ENCODE measurements at places on chromosomes 12 and 14.

GRCh38 chr14:95190857-95191256 lies 33.5 kb upstream of the DICER1 start:
- no peak for DNase-seq

GRCh38 chr14:99247772-99248171 lies 24.2 kb downstream of the BCL11B start:
- no peak for DNase-seq

- DNase-seq = no peak
Observed at GRCh38 chr14:26088275-26088674, 509.6 kb downstream of the NOVA1 start.

DNA sequence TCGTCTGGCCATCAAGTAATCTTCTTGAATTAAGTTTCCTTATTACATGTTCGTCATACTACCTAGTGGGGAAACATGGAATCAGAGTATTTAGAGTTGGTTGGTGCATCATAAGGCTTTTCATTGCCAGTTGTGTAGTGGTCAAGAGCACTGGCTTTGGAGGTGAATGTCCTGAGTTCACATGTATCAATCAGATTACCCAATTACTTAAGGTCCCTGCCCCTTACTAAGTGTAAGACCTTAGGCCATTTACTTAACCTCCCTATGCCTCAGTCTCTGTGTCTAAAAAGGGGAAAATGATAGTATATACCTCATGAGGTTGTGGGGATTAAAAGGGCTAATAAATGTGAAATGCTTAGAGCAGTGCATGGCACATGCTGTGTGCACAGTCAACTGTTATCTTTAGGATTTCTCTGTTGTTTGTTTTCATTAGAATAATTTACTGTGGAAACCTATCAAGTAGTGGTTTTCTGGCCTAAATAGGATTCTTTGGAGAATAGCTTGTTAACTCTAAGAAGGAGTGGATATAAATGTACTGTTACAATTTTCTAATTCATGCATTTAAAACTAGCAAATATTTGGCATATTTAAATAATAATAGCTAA lies 27.0 kb downstream of the MSRB3 start:
- DNase-seq = no peak

GRCh38 chr12:49232940-49233841 lies 31.7 kb upstream of the TUBA1C start:
- DNase-seq = peak; percentile 89

- DNase-seq = peak; percentile 71
Observed at GRCh38 chr14:22338917-22339715, 249.9 kb downstream of the DAD1 start.

DNA sequence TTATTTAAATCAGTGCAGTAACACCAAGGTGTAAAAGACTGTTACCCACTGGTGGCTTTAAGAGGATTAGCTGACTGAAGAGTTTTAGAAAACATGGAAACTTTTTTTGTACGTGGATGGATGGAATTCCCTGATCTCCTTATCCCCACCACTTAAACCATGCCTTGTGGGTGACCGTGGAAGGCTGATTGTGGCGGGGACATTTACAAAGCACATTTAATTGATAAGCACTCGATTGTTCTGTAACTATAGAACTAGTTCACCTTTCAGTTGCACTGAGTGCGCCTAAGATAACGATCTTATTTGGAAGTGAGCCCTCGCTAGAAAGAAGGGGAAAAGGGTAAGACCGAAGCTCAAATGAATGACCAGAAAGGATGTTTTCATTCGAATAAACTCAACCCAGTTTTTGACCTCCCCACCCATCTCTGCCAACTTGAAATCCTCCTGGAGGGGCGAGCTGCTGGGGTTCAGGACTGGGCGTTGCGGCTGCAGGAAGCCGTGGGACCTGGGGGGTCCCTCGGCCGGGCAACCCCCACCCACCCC lies 688 bp upstream of the RASSF3 start:
- DNase-seq = no peak

DNA sequence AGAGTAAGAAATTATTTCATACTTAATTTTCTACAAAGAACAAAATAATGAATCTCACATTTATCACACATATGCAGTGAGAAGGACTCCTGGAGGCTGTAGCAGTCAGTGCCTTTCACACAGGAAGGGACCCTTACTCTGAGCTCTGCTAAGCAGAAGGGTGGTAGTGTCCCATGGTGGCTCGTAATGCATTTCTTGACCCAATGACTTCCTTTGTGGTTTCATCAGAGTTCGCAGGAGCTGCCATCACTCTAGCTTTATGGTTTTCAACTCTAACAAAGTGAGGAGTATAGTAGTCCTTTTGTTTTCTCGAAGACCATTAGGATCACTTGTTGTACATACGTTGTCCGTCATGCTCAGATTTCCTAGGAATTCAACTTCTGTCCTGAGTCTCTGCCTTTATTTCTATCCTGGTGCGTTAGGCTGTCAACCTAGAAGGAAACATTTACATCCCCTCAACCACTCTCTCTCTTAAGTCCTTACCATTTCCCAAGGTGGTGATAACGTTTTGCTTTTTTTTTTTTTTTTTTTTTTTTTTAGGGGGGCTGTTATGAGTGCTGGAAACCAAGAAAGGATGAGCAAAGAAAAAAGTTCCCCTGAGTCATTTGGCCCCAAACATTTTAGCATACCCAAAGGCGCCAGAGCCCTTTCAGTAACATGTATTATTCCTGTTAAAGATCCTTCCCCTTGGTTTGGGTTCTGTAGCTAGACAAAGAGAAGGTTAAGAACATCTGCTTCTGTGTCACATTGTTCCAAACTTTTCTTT lies 37.2 kb downstream of the GABARAPL1 start:
- no peak for DNase-seq

GRCh38 chr14:45686771-45687170 lies 433.8 kb upstream of the MIS18BP1 start:
- DNase-seq = no peak

DNA sequence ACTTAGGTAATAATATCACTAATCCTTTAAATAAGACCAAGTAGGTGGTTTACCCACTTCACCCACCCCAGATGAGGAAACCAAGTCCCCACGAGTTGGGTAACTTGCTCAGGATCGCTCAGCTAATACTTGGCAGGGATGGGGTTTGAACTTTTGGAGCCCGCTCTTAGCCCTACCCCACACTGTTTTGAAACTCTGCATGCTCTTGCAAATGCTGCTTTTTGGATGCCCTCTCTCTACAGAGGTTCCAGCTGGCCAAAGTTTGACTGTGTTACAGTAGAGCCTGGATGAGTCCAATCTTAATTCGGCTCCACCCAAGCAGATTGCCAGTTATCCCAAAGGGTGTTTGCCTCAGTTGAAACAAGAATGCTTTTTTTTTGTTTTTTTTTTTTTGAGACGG lies 6.8 kb downstream of the PLEKHG3 start:
- DNase-seq = no peak

DNA sequence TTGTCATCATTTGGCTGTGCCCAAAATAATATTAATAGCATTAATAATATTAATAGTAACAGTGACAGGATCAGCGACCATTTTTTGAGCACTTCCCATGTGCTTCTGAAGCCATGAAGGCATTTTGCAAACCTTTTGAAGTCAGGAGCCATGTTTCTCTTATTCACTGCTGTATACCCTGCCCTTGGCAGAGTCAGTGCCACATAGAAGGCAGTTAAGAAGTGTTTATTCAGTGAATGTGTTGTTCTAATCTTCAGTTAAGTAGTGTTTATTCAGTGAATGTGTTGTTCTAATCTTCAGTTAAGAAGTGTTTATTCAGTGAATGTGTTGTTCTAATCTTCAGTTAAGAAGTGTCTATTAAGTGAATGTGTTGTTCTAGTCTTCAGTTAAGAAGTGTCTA lies 319.7 kb upstream of the NAV3 start:
- DNase-seq = no peak

DNA sequence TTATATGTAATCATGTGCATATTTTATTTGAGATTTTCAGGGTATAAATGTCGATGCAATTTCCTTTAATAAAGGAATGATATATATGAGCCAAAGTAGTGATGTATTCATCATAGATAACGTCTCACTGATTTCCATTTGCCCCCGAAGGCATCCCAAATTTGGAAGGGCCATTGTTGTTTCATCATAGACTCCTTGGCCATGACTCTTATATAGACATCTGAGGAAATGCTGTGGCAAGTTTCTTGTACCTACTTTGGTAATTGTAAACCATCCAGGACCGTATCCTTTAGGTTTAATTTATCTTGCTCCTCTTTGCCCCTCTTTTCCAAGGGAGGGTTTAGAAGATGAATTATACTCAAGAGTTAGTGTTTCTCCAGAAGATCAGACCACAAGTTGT lies 84.7 kb downstream of the SAMD4A start:
- no peak for DNase-seq

GRCh38 chr12:29164477-29165393 lies 15.7 kb downstream of the FAR2 start:
- no peak for DNase-seq

GRCh38 chr12:84069699-84070098 lies 842.9 kb downstream of the SLC6A15 start:
- no peak for DNase-seq

- no peak for DNase-seq
Observed at GRCh38 chr12:97075934-97076630, 169.0 kb downstream of the NEDD1 start.

DNA sequence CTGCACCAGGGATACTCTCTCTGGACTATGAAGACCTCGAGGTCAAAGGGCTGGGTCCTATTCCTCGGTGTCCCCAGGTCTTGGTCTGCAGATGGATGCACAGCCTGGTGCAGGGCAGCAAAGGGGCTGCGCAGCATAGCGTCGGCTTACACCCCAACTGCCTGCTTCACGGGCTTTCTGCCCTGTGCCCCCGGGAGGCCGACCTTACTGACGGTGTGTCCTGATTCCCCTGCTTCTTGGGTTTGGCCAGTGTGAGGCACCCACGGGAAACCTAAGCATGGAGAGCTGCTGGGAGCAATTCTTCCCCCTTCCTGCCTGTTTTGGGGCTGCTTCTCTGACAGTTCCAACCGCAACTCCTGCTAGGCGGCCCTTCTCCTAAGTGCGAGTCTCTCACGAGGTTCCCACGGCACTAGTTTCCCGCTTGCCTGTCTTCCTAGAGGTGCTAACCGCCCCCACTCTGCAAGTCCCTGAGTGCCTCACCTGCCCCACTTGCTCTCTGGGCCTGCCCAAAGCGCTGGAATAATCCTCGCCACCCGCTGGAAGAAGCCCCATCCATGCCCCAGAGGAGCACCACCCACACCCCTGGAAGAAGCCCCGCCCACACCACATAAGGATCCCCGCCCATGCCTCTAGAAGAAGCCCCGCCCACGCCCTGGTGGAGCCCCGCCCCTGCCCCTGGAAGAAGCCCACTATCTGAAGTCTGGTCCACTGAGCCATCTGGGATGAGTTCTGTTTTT lies 54.0 kb downstream of the PRIMA1 start:
- DNase-seq = no peak

GRCh38 chr14:45112896-45113781 lies 21.1 kb downstream of the FKBP3 start:
- DNase-seq = no peak

DNA sequence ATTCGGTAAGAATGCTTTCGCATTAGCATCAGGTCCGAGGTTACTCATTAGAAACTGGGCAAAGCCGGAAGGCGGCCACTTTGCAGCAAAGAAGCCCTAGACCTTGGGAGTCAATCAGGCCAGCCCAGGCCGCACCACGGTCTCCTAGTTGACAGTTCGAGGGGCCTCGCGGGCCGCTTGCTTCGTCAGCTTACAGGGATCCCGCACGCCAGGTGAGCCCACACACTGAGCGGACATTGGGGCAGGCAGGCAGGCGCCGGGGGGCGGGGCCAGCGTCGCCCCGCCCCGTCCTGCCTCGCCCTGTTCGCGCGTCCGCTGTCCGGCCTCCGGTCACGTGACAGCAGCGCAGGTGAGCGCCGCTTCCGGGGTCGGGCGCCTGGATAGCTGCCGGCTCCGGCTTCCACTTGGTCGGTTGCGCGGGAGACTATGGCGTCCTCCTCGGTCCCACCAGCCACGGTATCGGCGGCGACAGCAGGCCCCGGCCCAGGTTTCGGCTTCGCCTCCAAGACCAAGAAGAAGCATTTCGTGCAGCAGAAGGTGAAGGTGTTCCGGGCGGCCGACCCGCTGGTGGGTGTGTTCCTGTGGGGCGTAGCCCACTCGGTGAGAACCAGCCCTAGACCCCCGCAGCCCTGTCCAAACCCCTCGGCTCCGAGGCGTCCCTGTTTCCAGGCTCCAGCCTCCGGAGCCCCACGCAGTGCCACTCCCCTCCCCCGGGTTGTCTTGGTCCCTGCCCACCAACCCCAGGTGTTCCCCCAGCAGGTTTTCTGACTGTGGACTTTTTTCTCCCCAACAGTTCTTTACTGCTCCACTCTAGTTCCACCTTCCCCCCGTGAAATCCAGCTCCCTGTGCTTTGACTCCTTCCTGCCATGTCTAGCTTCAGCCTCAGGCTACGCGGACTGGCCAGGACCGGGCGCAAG lies at the start of gene PIP4K2C:
Gene PIP4K2C, plus strand, starts transcription at position 329 of the 918 bp plus-strand sequence. Its CDS starts 98 bp downstream, at position 427.
- DNase-seq = peak; percentile 74

DNA sequence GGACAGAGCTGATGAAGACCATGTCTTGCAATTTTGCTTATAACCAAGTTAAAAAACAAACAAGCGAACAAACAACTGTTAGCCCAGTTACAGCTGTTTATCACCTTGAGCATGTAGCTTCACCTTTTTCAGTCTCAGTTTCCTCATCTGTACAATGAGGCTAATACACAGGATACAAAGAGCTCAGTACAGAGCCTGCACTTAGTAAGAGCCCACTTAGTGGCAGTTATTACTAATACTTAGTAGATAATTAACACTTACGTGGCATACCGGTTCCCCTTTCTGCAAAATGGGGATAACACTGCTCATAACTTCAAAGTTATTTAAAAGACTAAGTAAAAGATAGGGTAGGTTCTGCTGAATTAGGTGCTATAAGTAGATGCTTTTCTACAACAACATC lies 228.0 kb downstream of the MON2 start:
- no peak for DNase-seq

- no peak for DNase-seq
Observed at GRCh38 chr12:132375747-132376463, 46.5 kb upstream of the GALNT9 start.

DNA sequence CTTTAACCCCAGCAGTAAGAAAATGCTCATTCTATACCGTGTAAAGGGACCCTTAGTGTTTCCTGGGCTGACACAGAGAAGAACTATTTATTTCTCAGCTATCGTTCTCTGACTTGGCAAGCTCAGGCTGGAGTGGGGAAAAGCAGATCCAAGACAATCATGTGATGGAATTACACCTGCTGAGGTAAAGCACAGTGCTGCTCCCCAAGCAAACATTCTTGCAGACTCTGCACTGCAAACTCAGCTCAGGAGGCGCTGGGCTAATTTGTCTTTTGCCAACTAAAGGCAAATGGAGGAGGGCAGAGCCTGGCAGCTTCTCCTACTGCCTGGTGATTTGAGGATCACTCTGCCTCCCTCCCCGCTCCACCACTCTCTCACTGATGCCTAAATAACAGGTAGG lies 57.8 kb upstream of the FUT8 start:
- no peak for DNase-seq

GRCh38 chr14:87097015-87097414 lies 896.0 kb downstream of the GALC start:
- DNase-seq = no peak

DNA sequence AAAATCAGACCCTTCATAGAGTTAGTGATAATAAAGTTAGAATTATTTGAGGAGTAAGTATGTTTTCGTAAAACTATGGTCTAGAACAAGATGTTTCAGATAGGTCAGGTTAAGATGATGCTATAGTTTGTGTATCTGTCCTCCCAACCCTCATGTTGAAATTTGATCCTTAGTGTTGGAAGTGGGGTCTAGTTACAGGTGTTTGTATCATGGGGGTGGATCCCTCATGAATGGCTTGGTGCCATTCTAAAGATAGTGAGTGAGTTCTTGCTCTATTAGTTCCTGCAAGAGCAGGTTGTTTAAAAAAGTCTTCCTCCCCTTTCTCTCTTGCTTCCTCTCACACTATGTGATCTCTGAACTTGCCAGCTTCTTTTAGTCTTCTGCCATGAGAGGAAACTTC lies 707.3 kb upstream of the FOXG1 start:
- DNase-seq = no peak

- no peak for DNase-seq
Observed at GRCh38 chr14:68959035-68959434, 20.1 kb downstream of the ACTN1 start.
